Lung microvascular endothelial cell (primary cell): ENCODE measurements at places on chromosomes 2 and 18. TPM values are rescaled to one million over a fixed set of nuclear protein-coding genes. Genes with fewer than 3 reads are reported as not detected.

The PLCL1 gene
- 0.20 and 1.7 TPM in 2 replicates for total RNA-seq

The PKDCC gene
- total RNA-seq: 1.5 and 4.2 TPM in 2 replicates

The RAB17 gene
- 10.9 and 12.6 TPM in 2 replicates for total RNA-seq

The OSR1 gene
- 0.65 and 1.6 TPM in 2 replicates for total RNA-seq
